ENCODE measurements at places on chromosomes 2 and 18.
A peak's percentile ranks its signal among the peaks of the same experiment; 100 is the strongest.

GRCh38 chr2:123609077-123609476 lies 416.0 kb upstream of the CNTNAP5 start:
- DNase-seq: no peak

GRCh38 chr2:4020153-4020552 lies 316.8 kb downstream of the DCDC2C start:
- DNase-seq: no peak

DNA sequence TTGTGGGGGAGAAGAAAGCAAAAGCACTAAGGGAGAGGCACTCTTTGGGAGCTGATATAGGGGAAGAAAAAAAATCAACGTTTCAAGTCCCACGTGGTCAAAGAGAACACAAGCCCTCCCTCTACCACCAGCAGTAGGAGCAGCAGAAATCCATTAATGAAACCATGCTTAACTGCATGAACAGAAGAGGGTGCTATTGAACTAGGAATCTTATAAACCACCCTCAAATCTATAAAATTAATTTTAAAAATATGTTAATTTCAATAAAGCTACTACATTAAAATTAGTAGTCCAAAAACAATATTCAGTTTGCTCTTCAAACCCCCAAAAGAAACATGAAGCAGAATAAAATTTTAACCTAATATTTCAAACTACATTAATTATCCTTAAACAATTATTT lies 147.8 kb downstream of the TMEM18 start:
- DNase-seq: no peak

DNA sequence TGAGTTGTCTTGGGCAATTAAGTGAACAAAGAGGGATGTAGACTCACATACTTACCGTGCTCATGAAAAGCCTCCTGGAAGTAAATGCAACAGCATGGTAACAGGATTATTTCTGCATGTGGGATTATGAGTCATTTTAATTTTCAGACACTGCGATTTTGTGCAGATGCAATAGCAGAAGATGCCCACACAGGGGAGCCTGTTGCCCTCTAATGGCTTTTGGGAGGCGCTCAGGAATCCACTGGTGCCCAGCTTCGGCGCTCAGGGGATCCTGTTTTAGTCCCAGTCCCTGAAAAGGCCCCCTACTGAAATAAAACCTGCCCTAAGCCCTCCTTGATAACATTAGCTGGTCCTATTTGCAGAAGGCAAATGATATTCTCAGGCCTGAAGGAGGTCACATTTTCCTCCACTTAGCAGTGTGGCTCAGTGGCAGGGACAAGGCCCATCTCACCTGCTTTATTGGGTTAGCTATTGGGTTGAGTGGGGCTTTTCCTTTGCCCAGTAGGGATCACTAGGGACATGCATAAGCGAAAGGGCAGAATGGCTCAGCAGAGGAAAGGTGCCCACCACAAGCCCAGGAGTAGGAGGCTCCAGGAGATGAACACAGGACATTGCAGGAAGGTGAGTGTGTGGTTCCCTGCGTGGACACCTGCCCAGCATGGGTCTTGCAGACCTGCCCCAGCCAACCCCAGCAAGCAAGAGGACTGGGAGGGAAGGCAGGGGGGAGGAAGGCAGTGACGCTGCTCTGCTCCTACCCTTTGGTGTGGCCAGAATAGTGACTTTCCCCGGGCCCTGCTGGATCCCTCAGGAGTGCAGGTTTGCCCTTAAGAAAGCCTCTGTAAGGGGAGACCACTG lies 26.5 kb upstream of the KCNS3 start:
- peak; percentile 43 for DNase-seq

GRCh38 chr2:113407446-113408099 lies 29.9 kb upstream of the ZNG1B start:
- DNase-seq: no peak
